Coronary artery (tissue), 2 donors: ENCODE measurements at places on chromosomes 7 and 10.

GRCh38 chr10:1195828-1196227 is 139.6 kb downstream of the WDR37 start:
- DNase-seq: no peak

DNA sequence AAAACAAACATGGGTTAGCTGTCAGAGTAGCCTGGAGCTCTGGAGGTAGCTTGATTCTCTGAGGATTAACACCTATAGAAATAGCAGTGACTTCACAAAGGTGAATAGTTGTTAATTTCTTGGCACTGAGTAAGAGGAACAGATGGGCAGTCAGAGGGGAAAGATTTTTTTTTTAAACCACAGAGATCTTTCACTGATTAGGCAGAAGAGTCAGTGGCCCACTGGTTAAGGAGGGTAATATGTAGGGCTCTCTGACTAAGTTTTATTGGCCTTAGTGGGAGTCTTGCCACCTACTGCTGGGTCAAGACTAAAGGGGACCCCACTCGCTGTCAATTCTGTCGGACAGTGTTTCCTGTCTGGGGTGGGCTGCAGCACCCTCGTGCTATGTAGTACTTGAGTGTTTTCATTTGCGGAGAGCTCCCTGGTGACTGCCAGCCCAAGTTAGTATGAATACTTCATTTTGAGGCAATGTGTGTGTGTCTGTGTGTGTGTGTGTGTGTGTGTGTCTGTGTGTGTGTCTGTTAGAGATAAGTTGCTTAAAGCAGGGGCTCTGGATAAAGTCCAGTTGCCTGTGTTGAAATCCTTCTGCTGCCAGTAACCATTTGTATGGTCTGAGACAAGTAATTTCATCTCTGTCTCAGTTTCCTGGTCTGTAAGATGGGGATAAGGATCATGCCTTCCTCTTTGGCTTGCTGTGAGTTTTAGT is 145.2 kb downstream of the ARID5B start:
- no peak for DNase-seq

GRCh38 chr7:45971661-45972175 is 50.6 kb upstream of the IGFBP3 start:
- DNase-seq: peak; percentile 60

DNA sequence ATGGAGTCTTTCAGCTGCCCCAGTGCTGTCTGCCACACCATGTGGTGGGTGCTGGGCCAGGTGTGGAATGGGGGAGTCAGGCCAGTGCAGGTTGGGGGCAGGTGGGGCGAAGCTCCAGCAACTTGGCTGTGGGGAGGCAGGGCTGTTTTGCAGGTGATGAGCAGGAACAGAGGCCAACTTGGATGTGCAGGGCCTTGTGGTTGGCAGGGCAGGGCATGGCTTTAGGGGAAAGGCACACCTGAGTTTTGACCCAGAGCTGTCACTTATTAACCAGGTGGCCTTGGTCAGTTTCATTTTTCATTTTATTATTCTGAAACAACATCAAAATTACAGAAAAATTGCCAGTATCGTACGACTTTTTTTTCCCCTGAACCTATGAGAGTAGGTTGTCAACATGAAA is 1.1 kb upstream of the SFTPA2 start:
- no peak for DNase-seq

DNA sequence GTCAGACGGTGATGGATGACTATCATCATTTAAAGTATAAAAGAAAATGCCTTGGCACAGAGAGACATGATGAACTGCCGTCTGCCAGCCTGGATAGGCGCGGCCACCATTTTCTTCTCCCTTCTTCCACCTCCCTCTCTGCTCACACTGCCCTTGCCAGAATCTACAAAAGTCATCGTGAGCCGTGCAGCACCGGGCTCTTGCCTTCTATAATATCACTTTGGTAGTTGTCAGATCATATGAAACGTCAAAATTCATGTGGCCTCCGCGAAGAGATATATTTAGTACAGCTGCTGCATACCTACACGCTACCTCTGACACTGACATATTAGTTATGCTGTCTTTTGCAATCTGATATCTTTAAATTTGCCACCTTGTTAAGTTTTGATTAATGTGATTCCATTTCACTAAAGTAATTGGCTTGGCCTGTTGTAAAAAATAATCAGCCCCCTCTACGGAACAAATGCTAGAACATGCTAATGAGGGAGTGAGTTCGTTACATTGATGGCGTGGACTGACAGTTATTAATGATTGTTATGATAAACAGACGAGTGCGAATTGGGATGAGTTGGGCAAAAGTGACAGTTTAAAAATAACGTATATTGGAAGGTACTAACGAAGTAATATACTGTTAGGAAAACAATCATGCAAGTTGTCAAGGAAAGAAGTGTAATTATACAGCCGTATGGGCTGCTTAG is 214.9 kb downstream of the LRMDA start:
- no peak for DNase-seq

DNA sequence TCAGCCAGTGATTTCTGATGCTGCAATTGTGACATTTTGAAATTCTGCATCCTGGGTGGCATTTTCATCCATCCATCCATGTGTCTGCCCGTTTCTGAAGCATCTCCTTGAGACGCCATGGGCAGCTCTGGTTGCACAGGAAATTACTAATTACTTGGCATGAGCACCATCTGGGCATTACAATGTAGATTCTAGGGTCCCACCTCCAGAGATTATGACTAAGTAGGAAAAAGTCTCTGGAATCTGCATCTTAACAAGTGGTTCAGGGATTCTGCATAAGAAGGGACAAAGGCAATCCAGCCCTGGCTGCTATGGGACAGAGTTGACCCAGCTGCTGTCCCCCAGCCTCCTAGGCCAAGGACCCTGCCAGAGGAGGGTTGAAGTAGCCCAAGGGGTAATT is 65.3 kb downstream of the CUZD1 start:
- no peak for DNase-seq

DNA sequence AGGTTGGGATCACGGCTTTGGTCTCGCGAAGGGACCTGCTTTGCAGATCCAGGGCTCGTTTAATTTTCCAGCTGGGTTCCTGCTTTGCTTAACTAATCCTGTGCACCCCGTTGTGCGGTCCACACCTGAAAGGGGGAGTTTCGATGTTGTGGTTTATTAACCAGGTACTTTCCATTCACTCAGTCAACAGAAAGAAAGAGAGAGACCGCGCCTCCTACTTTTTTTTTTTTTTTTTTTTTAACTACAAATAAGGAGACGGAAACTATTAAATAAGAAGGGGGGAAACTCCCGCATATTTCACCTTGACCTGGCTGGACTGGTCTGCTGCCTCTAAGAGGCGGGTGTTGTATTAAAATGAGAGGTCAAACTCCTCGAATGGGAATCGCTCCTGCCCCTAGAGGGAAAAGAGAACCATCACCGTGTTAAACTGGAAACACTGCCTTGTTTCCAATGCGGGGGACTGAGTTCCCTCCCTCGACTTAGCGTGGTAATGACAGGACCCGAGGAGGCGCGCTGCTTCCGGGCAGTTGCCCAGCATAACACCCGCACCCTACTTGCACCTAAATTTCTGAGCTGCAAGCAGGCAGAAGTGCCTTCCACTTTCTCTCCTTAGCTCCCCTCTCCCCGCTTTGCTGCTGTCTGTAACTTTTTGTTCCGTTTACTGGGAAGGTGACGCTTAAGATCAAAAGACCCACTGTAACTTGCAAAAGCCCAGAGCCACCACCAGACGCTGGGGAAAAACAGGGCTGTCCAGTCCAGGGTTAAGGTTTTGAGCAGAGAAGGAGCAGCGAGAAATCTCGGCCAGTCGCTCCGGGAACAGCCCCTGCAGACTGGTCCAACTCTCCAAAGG is 1.1 kb upstream of the ITGB8 start:
- DNase-seq: no peak

DNA sequence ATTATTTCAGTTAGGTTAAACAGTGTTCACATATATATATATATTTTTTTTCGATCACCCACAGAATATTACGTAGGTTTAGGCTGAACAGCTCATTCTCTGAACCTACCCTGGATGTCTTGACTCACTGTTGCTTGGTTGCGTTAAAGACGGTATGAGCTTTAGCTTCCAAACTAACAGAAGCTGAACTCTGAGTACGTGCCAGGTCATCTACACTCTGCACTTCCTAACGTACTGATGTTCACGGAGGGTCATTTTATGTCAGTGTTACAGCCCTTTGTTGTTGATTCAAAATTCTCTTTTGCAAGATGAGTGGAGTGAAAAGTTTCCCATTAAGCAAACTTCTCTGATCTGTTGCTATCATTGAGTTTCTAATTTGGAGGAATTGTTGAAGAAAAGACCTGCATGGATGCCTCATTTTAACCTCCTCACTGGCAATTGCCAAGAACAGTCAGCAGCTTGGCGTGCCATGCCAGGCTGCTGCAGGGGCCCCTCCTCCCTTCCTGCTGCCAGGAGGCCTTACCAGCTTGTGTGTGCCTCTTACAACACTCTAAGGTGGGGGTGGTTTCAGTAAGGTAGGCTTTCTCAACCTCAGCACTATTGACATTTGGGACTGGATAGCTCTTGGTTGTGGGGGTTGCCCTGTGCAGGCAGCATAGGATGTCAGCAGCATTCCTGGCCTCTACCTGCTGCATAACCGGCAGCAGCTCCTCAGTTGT is 44.3 kb downstream of the INSYN2A start:
- DNase-seq: no peak

GRCh38 chr7:30994206-30995100 is 30.7 kb downstream of the GHRHR start:
- DNase-seq: no peak

- no peak for DNase-seq
Measured at GRCh38 chr10:11194859-11195586, 177.4 kb downstream of the CELF2 start.

GRCh38 chr7:36880108-36880507 is 155.8 kb upstream of the AOAH start:
- DNase-seq: no peak

DNA sequence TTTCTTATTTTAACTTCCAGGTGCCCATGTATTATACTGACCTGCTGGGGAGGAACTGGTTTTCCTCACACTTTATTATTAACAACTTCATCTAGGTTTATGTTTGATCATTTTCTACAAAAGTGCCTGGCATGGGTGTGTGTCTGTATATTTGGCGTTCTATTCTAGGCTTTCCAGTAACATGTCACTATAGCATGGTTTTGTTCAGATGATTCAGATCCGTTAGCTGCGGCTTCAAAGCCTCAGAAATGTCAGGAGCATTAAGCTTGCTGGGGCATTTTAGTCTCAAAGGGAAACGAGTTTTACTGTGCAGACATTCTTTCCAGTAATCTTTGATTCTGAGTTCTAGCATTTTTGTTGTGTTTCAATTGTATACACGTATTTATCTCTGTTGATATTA is 2.3 kb downstream of the INPP5A start:
- DNase-seq: no peak

GRCh38 chr10:102413053-102413705 is 5.4 kb downstream of the PSD start:
- no peak for DNase-seq

- no peak for DNase-seq
Measured at GRCh38 chr7:1899196-1899595, 229.1 kb downstream of the ELFN1 start.

DNA sequence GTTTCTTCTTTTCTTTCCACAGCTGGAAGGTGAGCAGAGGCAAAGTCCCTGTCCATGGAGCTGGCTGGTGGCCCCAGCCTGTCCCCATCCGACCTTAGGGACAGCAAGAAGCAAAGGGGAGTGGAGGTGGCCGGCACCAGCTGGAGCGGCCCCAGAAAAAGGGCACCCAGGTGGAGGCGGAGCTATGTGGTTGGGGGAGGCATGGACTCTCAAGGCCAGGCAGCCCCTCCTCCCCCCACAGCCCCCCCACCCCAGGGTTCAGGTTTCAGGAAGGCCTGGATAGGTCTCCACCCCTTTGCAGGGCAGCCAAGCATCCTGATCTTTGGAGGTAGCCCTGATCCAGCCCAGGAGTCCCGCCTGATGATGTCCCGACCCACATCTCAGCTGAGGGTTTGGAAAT is at the start of gene SSC4D:
TSS of gene SSC4D (minus strand) at position 161 of the 400 bp plus-strand sequence. CDS start 5,258 bp downstream, outside the sequence.
- DNase-seq: no peak

DNA sequence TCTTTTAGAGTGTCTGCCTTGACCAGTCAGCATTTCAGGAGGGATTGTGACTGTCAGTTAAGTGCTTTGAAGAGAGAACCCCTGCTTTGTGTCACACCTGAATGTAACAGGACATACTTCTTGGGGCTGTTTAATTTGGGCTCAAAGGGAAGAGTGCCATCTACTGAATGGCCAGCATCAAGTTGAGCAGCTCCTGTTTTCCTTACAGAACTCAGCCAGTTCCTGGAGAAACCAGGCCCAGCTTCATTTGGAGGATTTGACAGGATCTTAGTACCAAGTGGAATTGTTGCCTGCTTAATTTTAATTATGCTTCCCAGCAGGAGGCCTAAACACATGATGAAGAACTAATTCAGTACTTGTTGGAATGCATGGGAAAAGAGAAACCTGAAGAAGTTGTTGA is 8.3 kb downstream of the ADD3 start:
- DNase-seq: no peak

GRCh38 chr10:126072622-126073021 is 176.3 kb downstream of the FANK1 start:
- DNase-seq: no peak

DNA sequence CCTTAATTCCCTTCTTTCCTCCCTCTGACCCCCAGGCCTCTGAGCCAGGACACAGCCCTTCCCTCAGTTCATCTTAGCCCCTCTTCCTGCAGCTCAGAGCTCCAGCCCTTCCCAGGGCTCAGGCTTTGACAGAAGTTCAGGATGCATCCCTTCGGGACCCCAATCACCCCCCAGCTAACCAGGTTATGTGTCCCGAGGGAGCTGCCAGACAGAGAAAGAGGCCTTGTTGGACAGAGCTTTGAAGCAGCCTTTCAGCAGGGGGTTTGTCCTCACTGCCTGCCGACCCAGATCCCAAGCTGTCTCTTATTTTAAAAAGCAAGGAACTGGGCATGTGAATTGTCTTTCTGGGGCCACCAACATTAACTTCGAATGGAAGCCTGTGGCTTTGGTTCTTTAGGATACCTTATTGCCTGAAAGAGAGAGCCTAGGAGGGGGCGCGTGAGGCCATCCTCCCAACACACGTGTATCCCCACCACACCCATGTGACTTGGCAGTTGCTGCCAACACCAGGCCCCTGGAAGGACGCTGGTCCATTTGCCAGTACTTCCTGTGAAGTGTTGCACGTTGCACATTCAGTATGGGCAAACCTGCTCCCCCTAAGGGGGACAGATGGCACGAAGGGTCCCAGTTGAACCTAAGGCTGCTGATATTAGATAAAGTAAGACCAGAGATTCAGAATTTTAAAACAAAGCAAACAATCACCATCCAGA is 858 bp downstream of the CCDC136 start:
- DNase-seq: no peak

DNA sequence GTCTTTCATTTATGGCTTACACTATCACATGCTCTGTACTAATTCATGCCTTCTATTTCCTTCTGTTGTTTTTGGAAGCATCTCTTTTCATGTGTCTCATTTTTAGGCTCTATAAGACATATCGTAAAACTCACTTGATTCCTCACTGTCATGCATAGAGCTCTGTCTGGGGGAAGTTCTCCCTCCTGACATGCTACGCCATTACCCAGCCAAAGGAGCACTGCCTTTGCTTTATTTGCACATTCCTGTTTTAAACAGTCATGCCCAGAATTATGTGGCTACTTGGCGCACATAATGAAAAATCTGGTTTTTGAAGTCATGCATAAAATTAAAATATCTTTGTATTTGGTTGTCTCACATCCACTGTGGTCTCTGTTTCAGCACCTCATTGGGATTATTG is 17.6 kb upstream of the AKR1C3 start:
- DNase-seq: no peak

- DNase-seq: no peak
Measured at GRCh38 chr10:84908491-84908890, 580.1 kb downstream of the CCSER2 start.

- DNase-seq: no peak
Measured at GRCh38 chr10:52004342-52004949, 305.1 kb upstream of the CSTF2T start.
